GM04504 (cell line): ENCODE measurements at places on chromosomes 16 and 17.

GRCh38 chr16:72015124-72015523 is 6.6 kb downstream of the DHODH start:
- DNase-seq, result no peak

DNA sequence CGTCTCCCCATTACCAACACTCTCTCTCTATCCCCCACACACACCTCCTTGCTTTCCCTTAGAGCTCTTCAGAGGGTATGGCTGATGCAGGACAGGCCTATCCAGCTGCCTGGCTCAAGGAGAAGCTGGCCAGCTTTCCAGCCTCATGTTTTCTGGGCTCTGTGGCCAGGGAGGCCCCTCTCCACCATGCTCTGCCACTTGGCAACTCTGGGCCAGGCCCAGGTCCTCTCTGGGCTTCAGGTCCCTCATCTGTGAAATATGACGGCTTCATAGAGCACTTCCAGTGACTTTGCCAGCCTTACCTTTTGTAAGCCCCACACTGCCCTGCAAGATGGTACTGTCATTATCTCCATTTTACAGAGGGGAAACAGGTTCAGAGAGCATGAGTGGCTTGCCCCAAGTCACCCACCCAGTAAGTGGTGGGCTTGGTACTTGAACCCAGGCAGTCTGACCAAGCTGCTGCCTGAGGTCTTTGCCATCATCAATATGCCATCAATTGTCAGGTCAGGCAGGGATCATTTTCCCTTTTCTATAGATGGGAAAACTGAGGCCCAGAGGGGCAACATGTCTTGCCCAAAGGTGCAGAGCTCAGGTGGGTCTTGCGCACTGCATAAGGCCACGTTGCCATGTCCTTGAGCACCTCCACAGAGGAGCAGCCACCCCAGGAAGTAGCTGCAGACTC is 548 bp upstream of the ADGRG5 start:
- no peak for DNase-seq

GRCh38 chr17:31412511-31412910 is 21.0 kb downstream of the RAB11FIP4 start:
- DNase-seq, result no peak

DNA sequence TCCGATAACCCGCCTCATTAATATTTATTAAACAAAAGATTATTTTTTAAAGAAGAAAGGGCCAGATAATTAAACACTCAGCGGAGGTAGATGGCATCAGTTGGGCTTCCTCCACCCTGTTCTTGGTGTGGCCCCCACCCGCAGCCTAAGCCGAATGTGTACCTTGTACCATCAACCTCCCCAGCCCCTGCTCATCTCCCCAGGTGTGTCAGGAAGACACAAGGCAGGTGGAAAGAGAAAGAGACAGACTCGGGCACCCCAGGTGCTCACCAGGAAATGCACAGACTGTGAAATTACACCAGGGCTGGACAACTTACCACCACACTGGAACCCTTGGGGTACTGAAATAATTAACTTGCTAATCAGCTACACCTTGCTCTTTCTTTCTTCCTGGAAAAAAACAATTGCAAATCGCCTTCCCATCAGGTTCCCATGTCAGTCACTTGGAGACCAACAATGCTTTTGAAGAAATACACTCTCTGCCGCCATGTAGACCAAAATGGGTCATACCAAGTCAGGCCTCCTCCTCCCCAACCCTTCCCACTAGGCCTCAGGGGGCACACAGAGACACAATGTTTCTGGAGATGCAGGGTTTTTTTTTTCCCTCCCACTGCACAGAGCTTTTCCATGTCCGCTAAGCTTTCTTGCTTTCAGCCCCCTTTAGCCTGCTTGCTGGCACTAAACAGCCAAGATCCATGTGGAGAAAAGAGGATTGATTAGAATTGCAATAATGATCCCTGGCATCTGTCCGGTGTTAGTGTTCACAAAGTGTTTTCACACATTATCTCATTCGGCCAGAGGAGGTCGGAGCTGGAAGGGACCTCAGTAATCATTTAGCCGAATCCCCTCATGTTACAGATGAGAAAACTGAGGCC is 8.6 kb upstream of the LHX1 start:
- no peak for DNase-seq

DNA sequence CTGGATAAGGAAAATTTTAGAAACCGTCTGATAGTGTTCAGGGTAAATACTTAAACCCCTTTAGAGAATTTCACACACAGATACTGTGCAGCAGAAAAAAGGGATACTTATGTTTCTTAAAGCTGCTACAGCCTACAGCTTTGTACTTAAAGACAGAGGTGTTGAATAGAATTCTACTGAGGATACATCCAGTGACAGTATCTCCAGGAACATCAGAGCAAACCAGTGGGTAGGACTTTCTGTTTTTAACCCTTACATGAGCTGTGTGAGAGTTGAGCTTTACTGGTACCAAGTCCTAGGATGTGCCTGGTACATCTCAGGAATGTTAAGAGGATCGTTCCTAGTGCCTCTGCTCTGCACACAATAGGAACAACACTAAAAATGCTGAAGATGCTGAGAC is 191.5 kb downstream of the FTO start:
- no peak for DNase-seq

- DNase-seq, result no peak
Observed at GRCh38 chr17:1089915-1090314, 89.9 kb downstream of the ABR start.

DNA sequence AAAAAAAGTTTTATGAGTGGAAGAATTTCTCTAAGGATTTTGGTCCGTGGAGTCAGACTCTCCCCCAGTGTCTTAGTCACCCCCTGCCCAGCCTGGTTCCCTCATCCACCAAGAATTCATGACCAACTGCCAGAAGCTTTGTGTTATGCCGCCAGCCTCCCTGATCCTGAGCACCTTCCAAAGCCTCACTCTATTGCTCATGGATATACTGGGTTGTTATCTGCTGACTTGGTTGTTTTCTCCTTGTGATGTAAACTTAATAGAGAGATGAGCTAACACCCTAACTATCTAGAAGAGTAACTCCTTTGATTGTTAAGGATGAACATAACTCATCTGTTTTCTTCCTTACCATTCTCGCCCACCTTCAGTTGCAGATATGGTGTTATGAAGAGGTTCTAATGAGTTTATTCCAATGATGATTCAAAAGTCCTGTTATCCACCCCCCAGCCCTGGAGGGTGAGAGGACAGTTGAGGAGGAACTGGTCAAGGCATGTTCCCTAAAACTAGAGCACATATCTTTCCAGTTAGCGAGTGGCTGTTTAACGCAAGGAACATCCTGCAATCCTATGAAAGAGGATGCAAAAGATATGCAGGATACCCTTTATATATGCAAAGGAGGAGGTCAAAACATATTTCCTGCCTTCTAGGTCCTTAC is 1.5 kb upstream of the PSMD3 start:
- peak; percentile 70 for DNase-seq

DNA sequence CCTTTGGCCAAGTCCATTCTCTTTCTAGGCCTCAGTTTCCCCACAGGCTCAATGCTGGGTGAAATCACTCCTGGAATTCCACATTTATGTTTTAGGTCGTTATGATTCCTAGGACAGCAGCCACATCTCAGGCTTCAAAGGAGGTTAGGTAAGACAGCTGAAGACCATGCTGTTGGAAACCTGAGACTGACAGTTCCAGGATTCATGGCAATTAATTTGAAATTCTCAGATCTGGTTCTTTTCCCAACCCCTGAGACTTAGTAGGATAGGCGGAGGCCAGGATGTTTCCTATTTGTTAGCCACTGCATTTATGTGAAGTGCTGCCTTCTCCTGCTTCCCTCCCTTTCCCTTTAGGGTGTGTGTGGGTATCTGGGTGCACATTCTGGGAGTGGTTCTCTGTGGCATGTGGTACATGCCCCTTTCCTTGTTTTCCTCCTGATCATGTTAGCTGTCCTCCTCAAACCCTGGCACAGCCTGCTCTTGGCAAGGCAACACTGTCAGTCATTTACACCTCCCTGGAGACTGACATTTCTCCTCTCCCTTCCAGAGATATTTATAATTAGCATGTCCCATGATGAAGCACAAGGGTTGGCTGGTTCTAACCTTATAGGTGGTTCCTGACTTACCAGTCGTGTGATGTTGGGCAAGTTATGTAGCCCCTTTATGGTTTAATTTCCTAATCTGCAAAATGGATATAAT is 91.4 kb upstream of the SALL1 start:
- DNase-seq, result no peak

DNA sequence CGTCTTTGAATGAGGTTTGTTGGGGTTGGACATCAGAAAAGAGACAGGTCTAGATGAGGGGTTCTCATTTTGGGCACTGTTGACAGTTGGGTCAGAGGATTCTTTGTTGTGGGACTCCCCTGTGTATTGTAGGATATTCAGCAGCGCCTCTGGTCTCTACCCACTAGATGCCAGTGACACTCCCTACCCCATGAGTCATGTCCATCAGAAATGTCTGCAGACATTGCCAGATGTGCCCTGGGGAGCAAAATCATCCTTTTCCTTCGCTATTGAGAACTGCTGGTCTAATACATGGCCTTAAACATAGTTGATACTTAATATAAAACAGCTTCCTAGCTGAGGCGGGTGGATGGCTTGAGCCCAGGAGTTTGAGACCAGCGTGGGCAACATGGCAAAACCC is 3.1 kb downstream of the ABAT start:
- DNase-seq, result peak; percentile 2

- no peak for DNase-seq
Observed at GRCh38 chr16:8589057-8589899, 1.0 kb downstream of the TMEM114 start.

GRCh38 chr17:2266045-2266864 is 37.3 kb downstream of the SMG6 start:
- DNase-seq, result no peak

DNA sequence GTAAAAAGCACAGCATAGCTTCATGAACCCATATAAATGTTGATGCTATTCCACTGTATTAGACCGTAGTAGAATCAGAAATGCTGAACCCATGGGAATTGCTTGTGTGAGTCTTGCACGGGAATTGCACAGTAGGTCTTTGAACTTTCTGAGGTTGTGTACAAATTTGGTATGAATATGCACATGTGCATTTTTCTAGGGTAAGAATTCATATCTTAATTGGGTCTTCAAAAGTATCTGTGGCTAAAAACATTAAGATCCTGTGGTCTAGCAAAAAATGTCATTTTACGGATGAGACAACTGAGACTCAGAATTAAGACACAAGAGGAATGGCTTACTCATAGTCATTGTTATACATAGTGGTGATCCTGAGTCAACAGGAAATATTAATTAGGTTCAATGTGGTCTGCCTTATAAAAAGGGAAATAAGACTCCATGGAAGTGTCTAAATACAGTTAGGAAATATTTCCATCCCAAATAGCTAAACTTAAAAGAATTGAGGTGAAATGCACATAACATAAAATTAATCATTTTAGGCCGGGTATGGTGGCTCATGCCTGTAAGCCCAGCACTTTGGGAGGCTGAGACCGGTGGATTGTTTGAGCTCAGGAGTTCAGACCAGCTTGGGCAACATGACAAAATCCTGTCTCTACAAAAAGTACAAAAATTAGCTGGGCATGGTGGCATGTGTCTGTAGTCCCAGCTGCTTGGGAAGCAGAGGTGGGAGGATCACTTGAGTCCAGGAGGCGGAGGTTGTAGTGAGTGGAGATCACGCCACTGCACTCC is 22.8 kb downstream of the TAOK1 start:
- DNase-seq, result peak; percentile 74

DNA sequence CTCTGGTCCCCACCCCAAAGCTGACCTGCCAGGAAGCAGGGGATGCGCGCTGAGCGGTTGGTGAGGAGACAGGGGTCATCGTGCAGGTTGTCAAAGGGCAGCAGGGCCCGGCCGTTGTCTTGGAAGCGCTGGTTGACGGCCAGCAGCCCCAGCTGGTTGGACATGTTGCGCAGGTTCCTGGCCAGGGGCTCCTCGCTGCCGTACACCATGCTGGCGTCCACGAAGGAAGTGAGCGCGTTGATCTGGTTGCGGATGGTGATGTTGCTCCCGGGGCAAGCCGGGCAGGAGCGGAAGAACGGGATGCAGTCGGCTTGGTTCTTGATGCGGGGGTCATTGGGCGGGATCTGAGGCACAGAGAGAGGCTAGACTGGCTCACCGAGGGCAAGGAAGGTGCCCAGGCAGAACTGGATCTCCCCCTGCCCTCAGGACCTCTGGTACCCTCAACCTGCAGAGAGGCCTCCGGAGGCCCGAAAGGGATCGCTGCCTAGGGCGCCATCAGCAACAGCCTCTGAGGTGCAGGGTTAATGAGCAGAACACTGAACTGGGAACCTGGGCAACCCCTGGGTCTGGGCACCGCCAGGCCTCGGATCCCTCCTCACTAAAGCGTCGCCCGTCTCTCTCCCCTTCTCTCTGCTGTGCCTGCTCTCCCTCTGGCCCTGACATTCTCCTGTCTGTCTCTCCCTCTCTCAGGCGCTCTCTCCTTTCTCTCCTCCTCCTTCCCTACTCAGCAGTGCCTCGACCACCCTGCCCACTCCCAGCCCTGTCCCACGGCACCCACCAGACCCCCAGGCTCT is 2.7 kb downstream of the MPO start:
- no peak for DNase-seq

DNA sequence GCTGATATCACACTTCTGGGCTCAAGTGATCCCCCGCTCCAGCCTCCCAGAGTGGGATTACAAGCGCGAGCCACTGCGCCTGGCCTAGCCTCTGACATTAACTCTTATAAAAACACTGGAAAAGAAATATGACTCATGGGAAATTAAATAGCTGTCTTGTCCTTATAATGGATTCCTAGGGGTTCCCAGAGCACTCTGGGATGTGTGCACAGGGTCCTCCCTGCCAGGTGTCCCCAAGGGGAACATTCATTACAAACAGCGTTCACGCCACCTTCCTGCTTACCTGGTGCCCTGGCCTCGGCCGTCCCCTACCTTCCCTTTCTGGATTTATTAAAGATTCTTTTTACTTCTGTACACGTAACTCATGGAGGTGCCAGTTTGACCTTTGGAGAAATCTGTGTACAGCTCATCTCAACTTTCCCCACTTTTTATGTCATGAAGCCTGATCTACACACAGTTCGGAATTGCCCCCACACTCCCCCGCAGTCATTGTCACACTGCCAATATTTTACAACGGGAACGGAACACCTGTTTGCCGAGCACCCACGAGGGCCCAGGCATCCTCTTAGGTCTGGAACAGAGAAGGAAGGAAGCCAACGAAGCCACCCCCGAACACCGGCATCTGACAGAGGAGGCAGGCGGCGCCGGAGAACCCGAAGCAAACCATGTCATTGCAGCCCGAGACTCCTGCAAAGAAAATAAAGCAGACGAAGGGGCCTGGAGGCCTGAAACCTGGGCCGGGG is 39.7 kb upstream of the MEAK7 start:
- no peak for DNase-seq

DNA sequence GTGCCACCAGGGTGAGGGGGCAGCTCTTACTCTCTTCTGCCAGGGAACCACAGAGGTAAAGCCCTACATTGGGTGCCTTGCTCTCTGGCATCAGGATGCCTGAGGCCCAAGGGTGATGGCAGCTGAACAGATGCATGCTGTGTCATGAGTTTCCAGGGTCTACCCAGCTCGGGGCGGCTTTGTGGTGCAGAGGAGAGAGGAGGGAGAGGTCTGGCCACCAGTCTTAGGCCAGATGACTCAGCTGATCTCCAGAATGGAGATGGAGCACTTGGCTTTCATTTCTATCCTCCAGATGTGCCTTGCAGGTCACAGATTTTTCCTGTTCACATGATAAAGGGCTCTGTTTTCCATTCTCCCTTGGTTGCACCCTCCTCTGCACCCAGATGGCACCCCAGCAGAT is 23.6 kb upstream of the USP22 start:
- DNase-seq, result no peak

- DNase-seq, result no peak
Observed at GRCh38 chr16:23974223-23974622, 138.4 kb downstream of the PRKCB start.

GRCh38 chr16:73202161-73202729 is 154.3 kb upstream of the ZFHX3 start:
- peak; percentile 99 for DNase-seq

GRCh38 chr17:9529033-9529700 is 46.5 kb downstream of the STX8 start:
- DNase-seq, result no peak

GRCh38 chr16:28986046-28986445 is 1.2 kb downstream of the LAT start:
- no peak for DNase-seq
